ENCODE measurements at places on chromosomes 12 and 14.
A peak's percentile ranks its signal among the peaks of the same experiment; 100 is the strongest.

GRCh38 chr12:120474616-120474960, 5.0 kb upstream of the SRSF9 start:
- DNase-seq = no peak

- peak; percentile 56 for DNase-seq
Observed at GRCh38 chr12:47773062-47773857, at the start of gene SLC48A1. TSS of gene SLC48A1 (plus strand) at chr12:47773238. CDS start at chr12:47773305, 67 bp downstream.

DNA sequence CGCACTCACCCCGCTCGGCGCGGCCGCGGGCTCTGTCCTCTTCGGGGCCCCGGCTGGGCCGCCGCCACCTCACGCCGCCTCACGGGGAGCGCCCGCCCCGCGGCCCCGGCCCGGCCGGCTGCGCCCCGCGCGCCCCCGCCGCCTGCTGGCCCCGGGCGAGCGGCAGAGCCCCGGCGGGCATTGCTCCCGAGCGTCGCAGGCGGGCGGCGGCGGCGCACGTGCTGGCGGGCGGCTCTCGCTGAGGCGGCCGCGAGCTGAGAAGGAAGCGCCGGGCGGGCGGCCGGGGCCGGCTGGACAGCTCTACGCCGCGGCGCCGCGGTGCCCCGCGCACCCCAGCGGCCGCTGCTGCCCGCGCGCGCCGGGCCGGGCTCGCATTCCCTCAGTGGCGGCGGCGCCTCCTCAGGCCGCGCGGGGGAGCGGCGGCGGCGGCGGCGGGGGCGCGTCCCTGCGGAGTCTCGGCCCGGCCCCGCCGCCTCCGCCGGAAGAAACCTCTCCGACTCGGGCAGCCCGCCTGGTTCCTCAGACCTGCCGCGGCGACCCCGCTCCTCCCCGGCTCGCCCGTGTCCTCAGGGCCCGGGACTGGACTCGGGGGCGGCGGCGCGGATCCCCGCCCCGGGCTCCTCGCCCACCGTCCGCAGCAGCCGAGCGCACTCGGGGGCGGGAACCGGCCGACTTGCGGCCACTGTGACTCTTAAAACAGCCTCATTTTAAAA, at the start of gene PITPNM2:
Gene PITPNM2, minus strand, starts transcription at position 347 of the 713 bp plus-strand sequence. CDS start 116,500 bp downstream, outside the sequence.
- peak; percentile 49 for DNase-seq

- no peak for DNase-seq
Observed at GRCh38 chr12:549476-550082, 89.8 kb downstream of the B4GALNT3 start.

GRCh38 chr14:36268121-36268520, 52.3 kb downstream of the MBIP start:
- no peak for DNase-seq

GRCh38 chr12:68042212-68042699, 53.0 kb downstream of the IFNG-AS1 start:
- DNase-seq = no peak

- no peak for DNase-seq
Observed at GRCh38 chr14:95045836-95046430, 111.4 kb downstream of the DICER1 start.

DNA sequence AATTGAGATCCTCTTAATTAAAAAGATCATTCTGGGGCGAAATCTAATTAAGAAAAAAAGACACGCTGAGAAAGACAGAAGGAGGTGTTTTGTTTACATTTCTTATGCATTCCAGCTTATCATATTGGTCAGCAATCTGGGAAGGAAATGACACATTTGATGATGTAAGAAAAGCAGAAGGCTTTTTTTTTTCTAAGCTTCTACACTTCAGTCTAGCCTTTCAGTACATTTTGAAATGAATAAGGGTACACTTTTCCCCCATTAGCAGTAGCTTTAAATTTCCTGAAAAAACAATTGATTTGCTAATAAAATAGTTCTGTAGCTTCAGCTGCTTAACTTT, 5.9 kb upstream of the GSC start:
- DNase-seq = no peak

DNA sequence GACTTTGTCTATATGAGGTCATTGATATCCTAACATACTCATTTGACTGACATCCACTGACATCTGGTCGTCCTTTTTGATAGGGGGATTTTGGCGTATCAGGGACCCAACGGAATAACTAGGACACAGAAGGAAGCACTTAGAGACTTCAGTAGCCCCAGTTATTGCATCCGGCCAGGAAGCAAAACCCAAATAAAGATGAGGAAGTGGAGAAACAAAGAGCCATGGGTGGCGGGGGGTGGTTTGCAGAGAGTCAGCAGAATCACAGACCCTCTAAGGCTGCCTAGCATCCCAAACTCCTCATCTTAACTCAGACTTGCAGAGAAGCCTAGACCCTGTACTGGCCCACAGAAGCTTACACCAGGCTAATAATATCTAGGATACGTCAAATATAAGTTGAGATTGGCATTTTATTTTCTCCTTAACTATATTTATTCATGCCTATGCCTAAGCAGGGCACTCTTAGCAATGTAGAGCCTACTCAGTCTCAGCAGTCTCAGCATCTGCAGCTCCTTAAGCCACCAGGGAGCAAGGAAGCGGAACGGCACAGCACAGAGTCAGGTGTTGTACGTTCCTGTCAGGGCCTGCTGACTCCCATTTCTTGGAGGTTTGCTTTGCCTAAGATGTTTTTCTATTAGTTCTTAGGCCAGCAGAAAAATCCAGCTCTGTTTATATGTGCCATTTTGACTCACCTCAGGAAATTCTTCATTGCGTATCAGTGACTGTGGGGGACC, 45.1 kb downstream of the KCNA1 start:
- DNase-seq = no peak

- no peak for DNase-seq
Observed at GRCh38 chr14:41062826-41063225, 543.9 kb upstream of the LRFN5 start.

GRCh38 chr14:94406910-94407309, 18.5 kb upstream of the SERPINA1 start:
- DNase-seq = no peak

GRCh38 chr14:61256826-61257468, 24.2 kb downstream of the TMEM30B start:
- DNase-seq = no peak

- DNase-seq = no peak
Observed at GRCh38 chr14:69428289-69428998, 30.0 kb downstream of the SLC39A9 start.

- DNase-seq = no peak
Observed at GRCh38 chr12:46370380-46370734, 2.2 kb downstream of the SLC38A2 start.

DNA sequence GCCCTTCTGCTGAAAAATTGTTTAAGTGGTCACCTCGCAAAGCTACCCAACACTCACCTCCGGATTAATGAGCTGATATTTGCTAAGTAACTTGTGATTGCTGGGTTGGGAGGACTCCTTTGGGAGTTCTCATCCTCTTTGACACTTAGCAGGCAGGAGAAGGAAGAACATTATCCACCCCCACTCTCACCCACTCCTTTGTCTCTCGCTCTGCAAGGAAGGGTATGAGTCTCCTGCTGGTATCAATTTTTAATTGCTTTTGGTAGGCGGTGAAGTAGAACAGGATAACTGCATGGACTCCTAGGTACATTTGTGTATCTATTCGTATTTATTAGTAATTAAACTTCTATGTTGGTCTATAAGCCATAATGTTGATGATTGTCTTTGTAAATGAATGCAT, 6.9 kb upstream of the ABHD12B start:
- DNase-seq = no peak

DNA sequence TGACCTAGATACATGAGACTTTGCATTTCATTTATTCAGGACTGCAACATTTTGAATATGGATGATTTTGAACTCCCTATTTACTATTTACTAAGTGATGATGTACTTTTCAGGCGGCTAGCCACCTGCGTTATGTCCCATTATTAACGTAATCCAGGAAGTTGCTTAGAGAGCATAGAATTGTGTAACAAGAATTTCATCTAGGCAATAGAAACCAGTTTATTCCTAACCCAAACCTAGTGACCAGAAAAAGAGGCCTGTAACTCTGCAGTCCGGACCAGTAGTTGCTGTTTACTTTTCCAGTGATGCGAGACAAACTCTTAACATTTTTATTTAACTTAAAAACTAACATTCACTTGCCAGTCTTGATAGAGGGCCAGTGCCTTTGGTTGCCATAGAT, 12.3 kb downstream of the NUDT4 start:
- DNase-seq = no peak

DNA sequence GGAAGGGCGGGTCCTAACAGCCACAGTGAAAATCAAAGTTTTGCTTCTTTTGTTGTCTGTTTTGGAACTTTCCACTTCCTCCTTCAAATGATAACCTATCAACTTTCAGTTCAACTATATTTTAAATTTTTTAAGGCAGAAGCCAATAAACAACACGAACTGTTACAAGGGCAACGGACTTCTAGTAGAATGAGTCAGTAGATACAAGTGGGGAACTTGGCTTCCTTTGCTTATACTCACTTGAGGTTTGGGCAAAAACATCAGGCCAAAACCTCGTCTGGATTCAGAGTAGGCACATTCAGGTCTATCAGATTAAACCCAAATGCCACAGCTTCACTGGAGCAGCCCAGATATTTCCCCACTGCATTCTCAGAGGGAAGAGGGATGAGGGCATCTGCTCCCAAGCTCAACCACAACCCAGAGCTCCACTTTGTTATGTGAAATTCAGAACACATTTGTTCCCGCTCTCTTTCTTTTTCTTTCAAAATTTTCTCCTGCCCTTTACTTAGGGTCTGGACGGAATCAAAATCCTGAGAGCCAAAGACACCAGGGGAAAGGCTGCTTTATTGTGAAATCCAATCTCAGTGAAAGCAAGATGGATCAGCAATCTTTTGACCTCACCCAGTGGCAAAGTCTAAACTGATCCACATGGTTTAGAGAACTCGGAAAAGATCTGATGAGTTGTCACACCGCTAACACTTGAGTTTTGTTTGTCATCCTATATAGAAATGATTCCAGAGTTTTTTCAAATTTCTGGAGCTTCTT, 152.5 kb upstream of the BTG1 start:
- DNase-seq = no peak

GRCh38 chr12:64680235-64680634, 69.9 kb downstream of the RASSF3 start:
- no peak for DNase-seq

Measured in stimulated activated CD4-positive, alpha-beta T cell treated with anti-CD3 and anti-CD28 coated beads, Interleukin-2, amount 100 ng/mL, for 4 hours (primary cell).